Adrenal gland (tissue), 19 donors: ENCODE measurements at places on chromosomes 13 and 19.

- H3K27me3 ChIP-seq, result no peaks in the 10 kb centered on the region
- H3K4me3 ChIP-seq, result no peak overlapping the region
- H3K27ac ChIP-seq, result no peak overlapping the region
- no peak for DNase-seq
Measured at GRCh38 chr19:15299568-15300409, 32.5 kb downstream of the BRD4 start.

DNA sequence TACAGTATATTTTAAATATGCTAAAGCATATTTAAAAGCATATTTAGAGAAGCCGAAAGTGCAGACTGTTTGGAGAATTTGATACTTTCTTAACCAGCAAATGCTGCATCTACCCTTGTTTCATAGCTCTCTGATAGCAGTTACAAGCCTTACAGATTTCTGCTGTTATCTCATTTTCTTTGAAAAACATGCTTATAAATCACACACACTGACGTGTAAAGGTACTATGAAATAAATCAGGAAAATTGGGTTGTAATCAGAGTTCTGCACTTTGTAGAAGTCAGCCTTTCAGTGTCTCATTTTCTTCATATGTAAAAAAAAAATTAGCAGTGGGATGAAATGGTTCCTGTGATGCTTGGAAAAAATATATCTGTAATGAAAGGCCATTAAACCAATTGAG, 1432.4 kb upstream of the ATXN8OS start:
- no peak overlapping the region for H3K4me3 ChIP-seq
- H3K27me3 ChIP-seq, result no peaks in the 10 kb centered on the region
- no peaks in the 10 kb centered on the region for H3K36me3 ChIP-seq
- no peak overlapping the region for H3K27ac ChIP-seq
- H3K4me1 ChIP-seq, result no peaks in the 10 kb centered on the region

DNA sequence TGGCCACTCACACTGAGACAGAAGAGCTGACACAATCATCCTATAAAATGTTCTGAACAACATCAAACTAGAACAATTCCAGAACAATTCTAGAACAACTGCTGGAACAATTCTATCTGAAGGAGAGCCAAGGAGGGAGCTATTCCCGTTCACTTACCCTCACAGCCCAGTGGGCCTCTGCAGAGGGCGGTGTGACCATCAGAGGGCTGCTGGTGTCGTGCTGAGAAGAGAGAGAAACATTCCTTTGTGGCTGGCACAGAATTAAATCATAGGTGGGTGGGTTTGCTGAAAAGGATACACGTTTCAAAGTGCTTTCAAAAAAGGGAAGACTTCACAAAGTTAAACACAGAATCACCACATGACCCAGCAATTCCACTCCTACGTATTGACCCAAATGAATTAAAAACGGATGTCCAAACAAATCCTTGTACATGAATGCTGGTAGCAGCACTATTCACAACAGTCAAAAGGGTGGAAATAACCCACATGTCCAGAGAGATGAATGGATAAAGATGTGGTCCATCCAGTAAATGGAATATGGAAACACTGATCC, 34.9 kb downstream of the EPS15L1 start:
- no peak for DNase-seq
- H3K27ac ChIP-seq, result no peak overlapping the region
- H3K36me3 ChIP-seq, result peaks cover 25% of the 10 kb centered on the region
- no peaks in the 10 kb centered on the region for H3K27me3 ChIP-seq
- no peaks in the 10 kb centered on the region for H3K4me1 ChIP-seq

- no peak overlapping the region for H3K27ac ChIP-seq
- H3K36me3 ChIP-seq, result no peaks in the 10 kb centered on the region
- H3K27me3 ChIP-seq, result no peaks in the 10 kb centered on the region
- no peak overlapping the region for H3K4me3 ChIP-seq
- DNase-seq, result no peak
Measured at GRCh38 chr13:31625115-31625514, 114.2 kb upstream of the RXFP2 start.

DNA sequence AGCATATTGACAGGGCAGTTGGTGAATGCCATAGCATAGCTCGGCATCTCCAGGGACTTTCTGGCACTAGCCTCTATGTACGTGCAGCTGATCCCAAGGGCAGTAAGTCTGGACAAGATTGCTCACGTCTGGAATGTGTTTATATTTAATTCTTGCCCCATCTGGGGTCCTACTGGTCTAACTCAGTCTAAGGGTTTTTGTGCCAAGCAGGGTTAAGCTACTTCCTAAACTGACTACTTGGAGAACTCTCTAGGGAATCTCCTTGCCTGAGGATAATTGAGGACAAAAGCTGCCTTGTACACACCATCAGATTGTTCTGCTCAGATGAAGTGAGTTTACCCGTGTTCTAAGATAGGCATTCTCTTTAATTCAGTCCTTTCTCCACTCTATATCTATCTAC, 358.1 kb downstream of the MYO16 start:
- H3K36me3 ChIP-seq, result no peaks in the 10 kb centered on the region
- no peaks in the 10 kb centered on the region for H3K4me1 ChIP-seq
- no peak overlapping the region for H3K27ac ChIP-seq
- H3K4me3 ChIP-seq, result no peak overlapping the region
- H3K27me3 ChIP-seq, result no peaks in the 10 kb centered on the region

DNA sequence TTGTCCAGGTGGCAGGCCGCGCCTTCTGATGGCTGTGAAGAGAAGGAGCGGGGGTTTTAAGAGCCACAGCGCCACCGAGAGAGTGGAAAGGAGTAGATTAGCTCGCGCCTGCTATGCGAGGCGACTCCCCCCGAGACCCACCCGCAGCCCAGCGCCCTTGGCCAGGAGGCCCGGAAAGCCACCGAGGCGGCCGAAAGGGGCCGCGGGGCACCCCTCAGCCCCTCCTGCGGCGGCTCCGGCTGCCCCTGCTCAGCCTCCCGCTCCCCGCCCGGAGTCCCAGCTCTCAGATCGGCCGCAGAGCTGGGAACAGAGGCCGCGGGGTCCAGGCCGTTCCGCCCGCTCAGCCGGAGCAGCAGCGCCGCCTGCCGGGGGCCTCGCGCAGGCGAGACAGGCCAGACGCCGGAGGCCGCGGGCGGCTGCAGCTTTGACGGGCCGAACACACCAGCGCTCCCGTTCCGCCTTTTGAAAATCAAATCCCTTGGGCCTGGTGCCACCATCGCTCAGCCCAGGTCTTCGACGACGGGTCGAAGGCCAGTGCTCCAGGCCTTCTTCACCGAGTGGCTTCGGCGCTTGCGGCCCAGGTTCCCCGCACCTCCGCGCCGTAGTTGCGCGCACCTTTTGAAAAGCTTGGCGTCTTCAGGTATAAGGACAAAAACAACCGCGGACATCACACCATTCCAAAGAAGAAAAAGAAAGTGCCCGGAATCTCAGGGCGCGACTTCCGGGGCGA, 15.3 kb downstream of the CDX2 start:
- H3K36me3 ChIP-seq, result no peaks in the 10 kb centered on the region
- H3K27ac ChIP-seq, result no peak overlapping the region
- DNase-seq, result peak; percentile 51
- H3K4me3 ChIP-seq, result peak overlapping the region; percentile 62
